Hindlimb muscle (tissue), 1 donor: ENCODE measurements at places on chromosomes 13 and 19.

GRCh38 chr19:8206147-8207087 lies 2.8 kb upstream of the CERS4 start:
- no peak for DNase-seq

DNA sequence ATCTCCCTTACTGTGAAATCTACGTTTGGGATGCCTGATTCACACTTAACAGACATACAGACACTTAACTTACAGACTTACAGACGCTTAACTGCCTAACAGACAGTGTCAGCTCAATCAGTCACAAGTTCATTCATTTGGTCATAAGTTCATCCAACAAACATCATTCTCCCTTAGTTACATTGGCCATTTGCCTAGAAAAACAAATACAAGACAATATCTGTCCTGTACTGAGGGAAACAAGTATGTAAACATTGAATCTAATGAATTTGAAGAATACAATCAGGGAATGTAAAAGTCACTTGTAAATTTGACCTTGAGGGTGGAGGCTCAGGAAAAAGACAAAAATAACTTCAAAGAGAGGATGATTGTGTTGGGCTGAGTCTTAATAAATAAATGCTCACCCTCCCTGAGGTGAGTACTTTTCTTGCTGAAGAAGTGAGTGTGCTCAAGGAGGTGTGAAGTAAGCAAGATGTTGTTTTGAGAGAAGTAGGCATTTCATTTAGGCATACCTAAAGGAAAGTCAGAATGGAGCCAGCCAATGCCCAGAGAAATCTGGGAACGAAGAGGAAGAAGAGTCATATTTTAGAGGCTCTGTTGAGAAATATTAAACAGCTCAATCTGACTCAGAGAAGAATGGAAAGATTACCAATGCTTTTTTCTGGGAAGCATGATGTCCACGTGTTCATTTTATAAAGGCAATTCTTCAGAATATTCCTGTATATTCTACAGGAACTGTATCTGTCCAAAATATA lies 958.4 kb upstream of the SLC10A2 start:
- no peak for DNase-seq

DNA sequence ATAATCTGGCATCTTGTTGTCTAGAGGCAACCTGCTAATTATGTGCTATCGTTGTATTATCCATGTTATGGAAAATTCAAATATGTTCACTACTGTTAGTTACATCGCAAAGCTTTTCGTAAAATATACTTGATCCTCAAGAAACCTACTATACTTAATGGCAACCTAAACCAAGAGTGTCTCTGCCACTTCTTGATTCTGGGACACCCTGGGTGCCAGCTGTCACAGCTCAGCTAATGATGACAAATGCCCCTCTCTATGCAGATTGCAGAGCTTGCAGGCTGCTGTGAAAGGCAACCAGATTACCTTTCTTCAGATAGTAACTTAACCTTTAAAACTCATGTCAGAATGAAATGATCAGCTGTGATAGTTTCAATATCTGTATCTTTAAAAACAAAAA lies 8.9 kb upstream of the MAB21L1 start:
- DNase-seq: no peak

GRCh38 chr13:36685927-36686326 lies 12.1 kb downstream of the SERTM1 start:
- DNase-seq: no peak
